ENCODE measurements at places on chromosomes 1 and 21.

DNA sequence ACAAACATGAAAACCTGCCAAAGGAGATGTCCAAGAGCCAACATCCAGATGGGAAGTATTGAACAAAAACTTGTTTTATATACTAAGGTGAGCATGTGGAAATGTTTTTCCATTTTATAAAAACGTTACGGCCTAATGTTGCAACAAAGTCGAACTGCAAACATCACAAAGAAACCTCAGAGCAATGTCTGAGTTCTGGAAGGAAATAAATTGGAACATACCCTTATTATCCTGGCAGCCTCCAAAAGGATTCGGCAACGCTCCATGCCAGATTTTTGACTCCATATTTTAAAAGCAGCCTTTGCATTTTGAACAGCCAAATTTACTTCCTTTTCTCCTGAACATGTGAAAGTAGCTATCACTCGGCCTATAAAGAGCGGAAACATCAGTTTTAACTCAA is 3.3 kb downstream of the ALDH9A1 start:
- no peak for DNase-seq

- DNase-seq = no peak
Measured at GRCh38 chr1:215285013-215285800, 202.7 kb downstream of the KCNK2 start.

DNA sequence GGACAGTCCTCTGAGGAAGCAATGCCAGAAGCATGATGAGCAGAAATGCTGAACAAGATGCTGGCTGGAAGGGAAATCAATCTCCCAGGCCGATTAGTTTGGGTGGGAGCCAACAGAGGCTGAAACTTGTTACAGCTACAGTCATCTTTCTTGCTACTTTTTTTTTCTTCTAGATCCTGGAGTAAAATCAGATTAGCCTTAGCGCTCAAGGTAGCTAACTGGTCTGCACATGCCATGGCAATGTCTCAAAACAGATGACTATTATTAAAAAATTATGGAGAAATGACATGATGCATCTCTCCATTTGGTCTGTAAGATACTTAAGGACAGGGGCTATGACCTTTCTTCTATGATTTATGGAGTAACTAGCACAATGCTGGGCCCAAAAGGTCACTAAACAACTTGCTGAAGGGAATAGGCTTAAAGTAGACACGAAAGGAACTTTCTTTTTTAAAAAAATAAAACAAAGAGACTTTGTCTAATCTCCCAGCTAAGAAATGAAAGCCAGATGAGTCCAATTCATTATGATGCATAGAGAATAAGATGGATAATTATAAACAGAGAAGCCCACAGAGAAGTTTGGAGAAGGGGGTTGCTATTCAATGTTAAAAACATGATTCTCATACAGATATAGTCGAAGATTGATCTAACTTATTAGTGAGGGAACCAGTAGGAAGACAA is 42.5 kb downstream of the UTP25 start:
- DNase-seq = no peak

DNA sequence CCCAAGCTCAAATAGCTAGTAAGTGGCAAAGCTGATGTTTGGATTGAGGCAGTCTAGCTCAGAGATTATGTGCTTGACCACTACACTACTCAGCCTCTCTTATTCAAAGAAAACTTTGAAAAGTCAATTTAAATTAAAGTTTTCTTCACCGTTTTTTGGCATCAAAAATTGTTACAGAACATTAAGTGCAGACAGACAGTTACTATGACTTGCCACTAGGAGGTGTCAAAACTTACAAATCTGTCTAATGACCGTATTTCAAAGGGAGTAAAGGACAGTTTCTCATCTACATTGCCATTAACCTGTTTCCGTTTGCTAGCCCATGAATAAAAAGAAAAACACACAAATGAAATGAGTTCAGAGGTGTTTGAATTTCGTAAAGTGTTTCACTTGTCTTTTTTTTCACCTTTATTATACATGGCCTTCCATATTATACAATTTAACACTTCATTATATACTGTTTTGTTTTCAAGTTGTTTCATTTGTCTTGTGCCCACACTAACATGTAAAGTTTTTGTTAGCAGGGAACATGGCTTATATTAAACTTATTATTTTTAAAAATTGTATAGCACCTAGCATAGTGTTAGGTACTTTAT is 57.4 kb upstream of the MTF2 start:
- DNase-seq = no peak

DNA sequence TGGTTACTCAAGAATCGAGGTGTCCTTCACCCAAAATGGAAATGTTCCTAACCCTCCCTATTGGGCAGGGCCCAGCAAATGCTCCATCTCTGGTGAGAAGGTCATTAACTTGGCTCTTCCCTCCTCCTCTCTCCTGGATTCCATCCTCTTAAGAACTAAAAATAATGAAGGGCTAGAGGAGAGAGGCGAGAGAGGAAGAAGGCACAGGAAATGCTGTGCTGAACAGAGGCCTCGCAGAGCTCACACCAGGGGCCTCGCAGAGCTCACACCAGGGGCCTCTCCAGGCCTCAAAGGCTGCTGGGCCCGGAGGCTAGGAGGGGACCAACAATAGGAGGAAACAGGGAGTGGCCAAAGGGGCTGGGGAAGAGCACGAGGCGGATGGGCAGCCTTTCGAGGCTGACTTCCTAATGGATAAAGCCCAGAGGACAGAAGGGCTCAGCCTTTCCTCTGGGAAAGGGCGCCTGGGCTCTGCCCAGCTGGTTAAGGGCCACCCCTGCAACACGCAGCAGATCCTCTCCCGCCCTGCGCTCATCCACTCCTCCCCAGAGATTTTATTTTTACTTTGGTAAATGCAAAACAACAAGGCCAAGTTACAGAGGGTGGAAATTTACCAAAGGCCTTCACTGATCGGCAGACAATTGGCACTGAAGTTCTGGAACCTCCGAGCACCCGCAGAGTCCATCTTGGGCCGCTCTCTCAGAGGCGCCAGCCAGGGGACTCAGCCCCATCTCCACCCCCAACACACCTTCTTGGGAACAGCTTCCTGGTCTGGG is 78.5 kb downstream of the ITPKB start:
- no peak for DNase-seq

All from left renal pelvis (tissue), 4 donors.